Heart right ventricle (tissue), 16 donors: ENCODE measurements at places on chromosomes 1 and 21. TPM values are rescaled to one million over a fixed set of nuclear protein-coding genes. Genes with fewer than 3 reads are reported as not detected.

DNA sequence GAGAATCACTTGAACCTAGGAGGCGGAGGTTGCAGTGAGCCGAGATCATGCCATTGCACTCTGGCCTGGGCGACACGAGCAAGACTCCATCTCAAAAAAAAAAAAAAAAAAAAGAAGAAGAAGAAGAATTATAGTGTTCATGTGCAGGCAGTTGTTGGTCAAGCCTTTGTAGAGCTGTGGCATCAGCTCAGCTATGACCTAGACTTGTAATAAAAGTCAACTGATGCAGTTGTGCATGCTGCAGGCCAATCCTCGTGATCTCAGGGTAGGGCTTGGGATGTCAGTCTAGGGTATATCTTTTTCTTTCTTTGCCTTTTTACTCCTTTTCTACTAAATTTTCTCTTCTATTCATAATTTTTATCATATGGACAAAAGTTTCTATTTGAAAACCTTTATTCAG lies 76.2 kb downstream of the C1orf21 start:
- no peak for DNase-seq
- peaks cover 84% of the 10 kb centered on the region for H3K4me1 ChIP-seq
- H3K27ac ChIP-seq = no peak overlapping the region
- H3K27me3 ChIP-seq = no peaks in the 10 kb centered on the region
- no peak overlapping the region for H3K4me3 ChIP-seq

- peak overlapping the region; percentile 56 for H3K4me3 ChIP-seq
- DNase-seq = peak; percentile 64
- peaks cover 18% of the 10 kb centered on the region for H3K4me1 ChIP-seq
- peaks cover 16% of the 10 kb centered on the region for H3K36me3 ChIP-seq
Observed at GRCh38 chr21:44337941-44338895, 972 bp downstream of the CFAP410 start.

GRCh38 chr1:6861075-6861724 lies 75.9 kb downstream of the CAMTA1 start:
- H3K36me3 ChIP-seq = no peaks in the 10 kb centered on the region
- H3K4me3 ChIP-seq = no peak overlapping the region
- H3K4me1 ChIP-seq = peaks cover 10% of the 10 kb centered on the region

DNA sequence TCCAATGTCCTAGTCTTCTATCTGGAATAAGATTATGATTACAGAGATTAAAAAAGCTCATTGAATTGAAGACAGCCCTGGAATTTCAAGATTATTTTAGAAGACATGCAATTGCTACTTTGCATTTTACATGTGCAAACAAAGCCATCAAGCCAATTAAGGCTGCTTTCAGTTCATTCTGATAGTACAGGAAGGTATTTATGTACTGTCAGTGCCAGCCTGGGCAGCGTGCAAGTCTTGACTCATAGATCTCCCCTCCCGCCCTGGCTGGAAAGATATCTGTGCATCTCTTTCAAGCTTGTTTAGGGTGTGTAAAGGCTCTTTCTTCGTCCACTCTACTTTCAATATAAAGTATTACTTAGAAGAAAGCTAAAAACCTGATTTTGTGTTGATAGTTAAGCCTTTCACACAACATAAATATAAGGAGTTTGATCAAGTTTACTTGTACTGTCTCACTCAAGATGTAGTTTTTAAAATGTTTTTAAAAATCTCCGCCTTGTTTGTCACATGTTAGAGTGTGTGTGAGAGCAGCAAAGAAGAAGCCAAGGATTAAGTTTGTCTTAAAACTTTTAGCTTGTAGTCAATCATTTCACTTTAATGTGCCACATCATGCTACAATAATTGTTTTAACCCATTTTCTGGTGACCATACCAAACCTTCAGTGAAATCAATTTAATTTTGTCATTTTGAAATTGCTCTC lies 13.6 kb upstream of the LYPLAL1 start:
- H3K27me3 ChIP-seq = no peaks in the 10 kb centered on the region
- no peak for DNase-seq
- no peak overlapping the region for H3K27ac ChIP-seq
- H3K4me1 ChIP-seq = peaks cover 5% of the 10 kb centered on the region
- H3K36me3 ChIP-seq = no peaks in the 10 kb centered on the region
- H3K4me3 ChIP-seq = no peak overlapping the region

DNA sequence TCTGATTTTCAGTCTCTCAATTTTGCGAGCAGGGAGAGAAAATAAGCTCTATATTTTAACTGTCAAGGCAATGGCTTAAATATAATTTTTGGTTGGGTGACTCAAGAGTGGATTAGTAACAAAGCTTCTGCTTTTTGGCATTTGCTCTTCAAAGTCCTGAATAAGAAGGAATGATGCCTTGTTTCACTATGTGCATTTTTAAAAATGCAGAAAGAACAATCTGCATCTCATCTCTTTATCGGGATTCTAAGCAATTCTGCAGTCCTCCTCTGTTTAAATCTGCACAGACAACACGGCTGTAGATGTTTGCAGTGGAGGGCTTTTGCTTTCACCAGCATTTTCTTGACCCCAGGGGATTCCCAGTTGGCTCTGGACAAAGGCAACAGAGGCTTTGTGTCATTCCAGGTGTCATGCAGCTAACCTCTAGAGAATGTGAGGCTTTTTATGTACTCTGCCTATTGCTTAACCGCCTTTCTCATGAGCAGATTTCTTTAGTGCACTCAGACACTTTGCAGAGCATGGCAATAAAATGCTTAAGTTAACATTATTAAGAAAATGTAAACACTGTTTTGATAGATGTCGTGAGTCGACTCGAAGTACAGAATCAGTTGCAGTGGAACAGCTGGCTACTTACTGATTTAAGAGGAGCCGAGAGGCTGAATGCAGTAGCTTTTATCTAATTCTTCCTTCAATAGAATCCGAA lies 783.2 kb upstream of the NEGR1 start:
- no peak for DNase-seq
- no peak overlapping the region for H3K4me3 ChIP-seq
- H3K27me3 ChIP-seq = no peaks in the 10 kb centered on the region
- H3K36me3 ChIP-seq = no peaks in the 10 kb centered on the region
- no peak overlapping the region for H3K27ac ChIP-seq

- H3K4me3 ChIP-seq = no peak within 1 kb of the TSS
- no peaks in the 10 kb centered on the region for H3K27me3 ChIP-seq
- no peaks in the 10 kb centered on the region for H3K36me3 ChIP-seq
- no peak for DNase-seq
- H3K4me1 ChIP-seq = peaks cover 23% of the 10 kb centered on the region
Observed at GRCh38 chr1:174447866-174448530, at the start of gene GPR52. TSS of gene GPR52 (plus strand) at chr1:174447964. CDS start at chr1:174448112, 148 bp downstream.

DNA sequence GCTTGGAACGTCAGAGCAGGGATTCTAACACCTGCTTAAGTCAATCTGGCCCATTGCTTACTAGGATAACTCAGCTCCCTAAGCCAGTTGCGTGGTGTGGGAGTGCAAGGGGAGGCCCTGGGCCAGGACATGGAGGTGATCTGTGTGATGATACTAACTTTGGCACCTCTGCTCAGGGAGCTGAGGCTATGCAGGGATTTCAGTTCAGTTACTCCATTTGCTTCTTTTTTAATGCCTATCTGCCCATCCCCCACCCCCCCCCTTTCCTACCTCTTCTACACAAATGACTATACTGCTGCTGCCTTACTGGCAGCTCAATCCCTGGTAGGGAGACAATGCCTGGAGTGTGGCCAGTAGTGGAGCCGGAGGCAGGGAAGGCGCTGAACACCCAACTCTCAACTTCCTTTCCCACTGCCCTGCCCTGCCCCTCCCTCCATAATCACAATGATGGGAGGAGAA lies 19.5 kb downstream of the INKA2 start:
- H3K36me3 ChIP-seq = no peaks in the 10 kb centered on the region
- no peaks in the 10 kb centered on the region for H3K27me3 ChIP-seq
- H3K4me1 ChIP-seq = peaks cover 55% of the 10 kb centered on the region
- peak; percentile 60 for DNase-seq
- H3K27ac ChIP-seq = peak overlapping the region; percentile 90
- H3K4me3 ChIP-seq = no peak overlapping the region

DNA sequence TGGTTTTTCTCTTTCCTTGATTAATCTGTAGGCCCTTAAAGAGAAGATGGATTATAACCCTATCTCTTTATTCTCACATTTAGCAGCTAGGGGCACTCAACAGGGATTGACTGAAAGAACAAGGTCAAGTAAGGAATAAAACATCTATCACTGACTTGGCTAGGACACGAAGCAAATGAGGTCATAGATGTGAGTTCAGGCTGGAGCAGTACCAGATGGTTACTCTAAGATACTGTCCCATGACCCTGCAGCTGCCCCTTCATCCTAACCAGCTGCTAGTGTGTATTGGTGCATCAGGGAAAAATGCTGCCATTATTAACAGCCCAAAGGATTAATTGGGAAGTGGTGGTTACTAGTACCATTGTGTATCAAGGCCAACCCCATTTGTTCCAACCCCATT lies 221.9 kb downstream of the CTH start:
- no peaks in the 10 kb centered on the region for H3K4me1 ChIP-seq
- H3K27me3 ChIP-seq = no peaks in the 10 kb centered on the region
- H3K27ac ChIP-seq = no peak overlapping the region
- no peak overlapping the region for H3K4me3 ChIP-seq
- peak; percentile 7 for DNase-seq

- H3K4me3 ChIP-seq = no peak overlapping the region
- H3K4me1 ChIP-seq = no peaks in the 10 kb centered on the region
- DNase-seq = no peak
- no peak overlapping the region for H3K27ac ChIP-seq
- H3K27me3 ChIP-seq = no peaks in the 10 kb centered on the region
- H3K36me3 ChIP-seq = peaks cover 40% of the 10 kb centered on the region
Observed at GRCh38 chr1:243686159-243686558, 163.9 kb downstream of the AKT3 start.

GRCh38 chr1:213987422-213987926 lies 299 bp upstream of the PROX1 start:
- H3K27ac ChIP-seq = peak overlapping the region; percentile 85
- peaks cover 26% of the 10 kb centered on the region for H3K4me1 ChIP-seq

DNA sequence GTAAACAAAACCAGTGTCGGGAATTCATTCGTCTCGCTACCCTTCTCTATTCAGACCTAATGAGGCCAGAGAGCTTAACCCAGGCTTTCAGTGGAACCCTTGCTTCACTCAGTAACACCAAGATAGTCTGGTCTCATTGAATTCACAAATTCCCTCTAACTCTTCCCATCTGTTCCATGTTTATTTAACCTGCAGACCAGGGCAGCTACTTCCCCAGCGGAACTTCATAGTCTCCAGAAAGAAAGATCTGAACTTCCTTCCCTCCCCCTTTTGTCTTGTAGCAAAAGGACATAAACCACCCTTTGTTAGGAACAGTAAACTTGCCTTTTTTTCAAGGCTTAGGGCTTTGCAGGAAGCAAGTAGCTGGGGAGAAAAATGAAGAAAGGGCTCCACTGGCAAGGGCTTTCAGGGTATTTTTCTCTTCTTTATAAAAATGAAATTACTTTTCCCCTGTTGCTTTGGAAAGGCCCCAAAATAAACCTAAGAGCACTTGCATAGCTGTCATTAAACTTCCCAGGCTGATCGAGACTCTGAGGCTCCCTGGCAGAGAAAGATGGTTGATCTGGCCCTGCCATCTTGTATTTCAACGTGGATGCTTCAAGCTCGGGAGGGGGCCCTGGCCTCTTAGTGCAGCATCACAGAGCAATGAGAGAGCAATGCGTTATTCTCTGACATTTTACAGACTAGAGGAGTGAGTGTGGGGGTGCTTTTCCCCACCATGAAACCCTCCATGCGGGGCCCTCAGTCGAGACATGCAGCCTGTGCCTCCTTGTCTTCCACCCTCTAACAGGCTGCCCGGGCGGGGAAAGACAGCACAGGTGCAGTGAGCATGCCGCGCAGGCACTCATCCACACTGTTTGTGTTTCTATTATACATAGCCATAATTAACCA lies 30.0 kb downstream of the MIS18A start:
- no peaks in the 10 kb centered on the region for H3K4me1 ChIP-seq
- H3K27ac ChIP-seq = no peak overlapping the region
- H3K27me3 ChIP-seq = no peaks in the 10 kb centered on the region
- no peak for DNase-seq

Gene PTPRF
- 7.4 TPM for total RNA-seq

Gene HES2
- not detected for total RNA-seq
